ENCODE measurements at places on chromosomes 3 and 15.

- DNase-seq, result no peak
These were observed 14.8 kb upstream of the P2RY14 start for GRCh38 chr3:151293127-151293526.

- no peak for DNase-seq
These were observed 2.6 kb upstream of the CCR4 start for GRCh38 chr3:32948625-32949445.

GRCh38 chr3:128875556-128876120 lies 3.8 kb upstream of the ACAD9 start:
- peak; percentile 61 for DNase-seq

DNA sequence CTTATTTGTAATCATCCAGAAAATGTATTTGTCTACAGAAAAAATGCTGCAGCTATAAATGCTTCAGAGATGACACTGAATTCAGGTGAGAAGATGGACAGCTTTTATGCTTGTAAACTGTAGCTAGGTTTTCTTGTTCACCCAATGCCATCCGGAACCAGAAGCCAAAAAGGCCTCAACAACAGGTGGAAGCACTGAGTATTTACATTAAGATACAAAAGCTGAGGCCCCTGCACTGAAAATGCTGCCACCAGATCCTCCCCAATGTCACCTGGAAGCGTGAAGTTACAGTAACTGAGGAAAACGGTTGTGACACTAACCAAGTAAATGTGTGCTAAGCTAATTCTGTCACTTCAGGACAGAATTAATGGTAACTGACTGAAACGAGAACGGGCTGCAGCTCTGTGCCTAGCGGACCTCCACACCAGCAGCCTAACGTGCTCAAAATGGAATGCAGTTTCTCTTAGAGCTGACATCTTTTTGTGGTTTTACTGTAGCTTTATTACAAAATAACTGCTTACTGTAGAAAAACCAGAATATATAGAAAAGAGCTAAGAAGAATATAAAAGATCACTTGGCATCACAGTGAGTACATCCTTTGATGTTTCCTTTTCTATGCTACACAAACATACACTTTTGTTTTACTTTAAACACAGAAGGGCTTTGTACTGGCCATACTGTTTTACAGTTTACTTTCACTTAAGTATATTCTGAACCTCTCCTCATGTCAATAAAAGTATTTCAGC lies 7.6 kb downstream of the CHSY1 start:
- DNase-seq, result no peak

DNA sequence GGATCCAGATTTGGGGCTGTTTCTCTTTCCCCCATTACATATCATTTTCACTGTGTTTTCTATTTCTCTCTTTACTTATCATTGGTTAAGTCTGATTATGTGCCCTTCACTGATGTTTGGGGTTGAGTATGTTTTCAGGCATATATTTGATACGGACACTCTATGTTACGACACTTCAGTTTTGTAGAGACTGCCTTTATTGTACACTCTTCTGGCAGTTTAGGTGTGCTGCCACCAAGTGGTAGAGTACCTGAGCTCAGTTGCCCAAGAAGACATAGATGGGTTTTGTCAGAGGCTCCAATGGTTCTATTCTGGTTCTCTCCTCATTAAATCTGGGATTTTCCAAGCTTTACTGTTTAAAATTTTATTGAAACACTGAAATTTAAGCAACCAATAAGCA lies 255.0 kb upstream of the ROPN1 start:
- DNase-seq, result peak; percentile 27

- DNase-seq, result no peak
These were observed 34.1 kb downstream of the TPM1 start for GRCh38 chr15:63076714-63077046.

GRCh38 chr3:129183569-129184395 lies at the start of gene CNBP:
CNBP (minus strand) TSS chr3:129183896; CDS start chr3:129171757, 12,139 bp downstream.
- peak; percentile 96 for DNase-seq

DNA sequence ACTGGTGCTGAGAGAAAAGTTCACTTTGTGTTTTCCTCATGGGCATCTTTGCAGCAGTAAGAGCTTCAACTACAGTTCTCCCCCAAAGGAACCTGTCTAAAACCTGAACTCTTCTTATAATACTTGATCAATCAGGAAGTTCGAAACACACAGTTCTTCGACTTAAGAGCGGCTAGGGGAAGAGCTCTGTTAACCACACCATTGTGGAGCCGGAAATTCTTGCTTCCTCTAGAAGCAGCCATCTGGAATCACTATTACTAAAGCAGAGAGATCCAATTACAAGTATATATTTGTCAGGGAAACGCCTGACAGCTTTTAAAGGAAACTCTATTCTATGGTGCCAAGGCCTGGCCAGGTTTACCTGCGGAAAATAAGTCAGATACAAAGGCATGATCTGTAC lies 337.3 kb upstream of the CBLB start:
- DNase-seq, result no peak

DNA sequence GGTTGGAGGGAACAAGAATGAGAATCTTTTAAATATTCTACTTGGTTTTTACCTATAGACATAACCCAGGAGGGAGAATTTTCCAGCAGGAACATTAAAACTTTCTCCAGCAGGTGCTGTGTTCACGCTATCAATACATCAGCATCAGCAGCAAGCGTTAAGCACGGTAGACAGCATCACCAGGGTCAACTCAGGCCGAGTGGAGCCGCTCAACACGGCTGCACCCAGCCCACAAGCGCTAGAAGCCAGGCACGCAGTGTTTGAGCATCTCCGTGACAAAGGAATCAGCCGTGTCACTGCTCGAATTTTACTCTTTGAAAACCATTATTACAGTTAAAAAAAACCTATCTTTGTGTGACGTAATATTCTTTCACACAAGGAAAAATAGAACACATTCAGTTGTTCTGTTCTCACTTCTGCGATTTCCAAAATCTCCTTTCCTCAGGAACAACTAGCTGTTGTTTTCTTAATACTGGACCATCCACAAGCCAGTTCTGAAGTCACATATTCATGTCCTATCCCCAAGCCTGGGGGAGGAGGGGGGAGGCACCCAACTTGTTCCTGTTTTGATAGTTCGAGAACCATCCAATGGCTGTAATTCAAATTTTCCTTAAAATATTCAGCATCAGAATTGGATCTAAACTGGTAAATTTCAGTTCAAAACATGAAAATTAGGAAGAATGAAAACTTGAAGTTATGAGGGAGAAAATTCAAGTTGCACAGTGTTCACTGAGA lies 77.9 kb downstream of the ADAMTS17 start:
- DNase-seq, result no peak

DNA sequence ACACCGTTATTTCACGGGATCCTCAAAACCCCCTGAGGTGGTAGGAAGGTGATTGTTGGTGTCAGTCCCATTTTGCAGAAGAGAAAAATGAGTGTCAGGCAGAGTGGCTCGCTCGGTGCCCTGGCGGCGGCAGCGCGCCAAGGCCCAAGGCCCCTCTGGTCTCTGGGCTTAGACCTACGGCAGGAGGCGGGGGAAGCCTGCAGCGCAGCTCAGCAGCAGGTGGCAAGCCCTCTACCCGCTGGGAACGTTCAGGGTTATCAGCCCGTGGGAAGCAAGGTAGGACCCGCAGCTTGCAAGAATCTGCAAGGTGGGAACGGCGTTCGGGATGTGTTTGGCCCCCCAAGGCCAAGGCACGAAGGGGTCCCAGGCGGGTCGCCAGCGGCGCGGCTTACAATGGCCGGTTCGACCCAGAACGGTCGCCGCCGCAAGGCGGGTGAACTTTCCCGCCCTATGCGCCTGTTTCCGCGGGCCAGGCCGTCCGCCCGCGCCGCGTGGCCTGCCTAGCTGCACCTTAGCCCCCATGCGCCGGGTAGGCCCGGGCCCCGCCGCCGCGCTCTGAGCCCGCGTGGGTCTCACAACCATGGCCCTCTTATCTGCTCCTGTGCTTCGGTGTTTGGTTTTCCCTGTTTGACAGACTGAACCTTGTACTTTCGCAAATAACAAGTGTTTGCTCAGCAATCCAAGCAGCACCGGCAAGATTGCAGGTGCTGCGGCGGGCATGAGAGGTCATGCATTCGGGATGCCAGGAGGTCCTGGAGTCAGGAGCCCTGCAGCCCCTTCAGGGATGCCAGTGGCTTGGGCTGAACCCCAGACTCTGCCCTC lies 39.7 kb downstream of the CCNL1 start:
- peak; percentile 34 for DNase-seq

DNA sequence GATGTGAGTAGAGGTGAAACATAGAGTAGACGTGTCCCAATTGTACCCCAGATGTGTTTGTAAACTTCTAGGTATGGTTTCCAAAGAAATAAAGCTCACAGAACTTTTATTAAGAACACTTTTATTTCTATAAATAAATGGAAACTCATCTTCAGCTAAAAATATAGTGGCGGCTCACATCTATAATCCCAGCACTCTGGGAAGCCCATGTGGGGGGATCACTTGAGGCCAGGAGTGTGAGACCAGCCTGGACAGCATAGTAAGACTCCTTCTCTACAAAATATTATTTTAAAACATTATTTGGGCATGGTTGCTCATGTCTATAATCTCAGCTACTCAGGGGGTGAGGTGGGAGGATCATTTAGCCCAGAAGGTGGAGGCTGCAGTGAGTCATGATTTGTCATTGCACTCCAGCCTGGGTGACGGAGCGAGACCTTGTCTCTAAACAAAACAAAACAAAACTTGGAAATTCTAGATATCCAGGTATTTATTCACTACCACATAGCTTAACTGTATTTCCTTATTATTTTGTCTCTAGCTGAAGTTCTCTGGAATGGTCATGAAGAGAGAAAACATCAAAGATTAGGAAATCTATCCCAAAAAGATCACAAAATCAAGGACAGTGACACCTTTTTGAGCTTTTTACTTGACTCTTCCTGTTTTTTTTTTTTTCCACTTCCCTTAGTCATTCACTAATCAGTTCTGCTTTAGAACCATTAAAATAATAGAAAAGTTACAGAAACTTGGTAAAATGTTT lies 258.1 kb downstream of the TIGIT start:
- no peak for DNase-seq

All from HuH-7.5 (cell line).